ENCODE measurements at places on chromosomes 2 and 18. TPM values are rescaled to one million over a fixed set of nuclear protein-coding genes. Genes with fewer than 3 reads are reported as not detected.
A peak's percentile ranks its signal among the peaks of the same experiment; 100 is the strongest.

- DNase-seq = no peak
Observed at GRCh38 chr18:44835703-44836102, 155.0 kb downstream of the SETBP1 start.

GRCh38 chr18:22848615-22849014 is 84.5 kb upstream of the RBBP8 start:
- DNase-seq = no peak

DNA sequence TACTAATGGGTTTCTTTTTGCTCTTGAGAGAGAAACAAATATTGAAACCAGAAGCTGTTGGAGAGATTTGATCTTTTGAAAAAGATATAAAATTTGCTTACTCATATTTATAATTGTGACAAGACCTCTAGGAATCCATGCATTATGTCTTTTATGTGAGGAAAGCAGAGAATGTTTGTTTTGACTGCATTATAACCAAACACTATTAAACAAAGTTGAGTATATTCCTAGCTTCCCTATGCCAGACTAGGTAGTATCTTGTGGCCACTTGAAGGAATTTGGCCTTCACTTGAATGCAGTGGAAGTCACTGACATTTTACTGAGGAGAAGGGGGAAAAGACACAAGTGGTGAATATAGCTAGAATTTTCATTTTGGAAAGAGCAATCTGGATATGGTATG is 521.8 kb upstream of the ZEB2 start:
- no peak for DNase-seq

ANKRD29 gene
- total RNA-seq = 2.4 TPM

PRSS56 gene
- under 0.01 TPM for total RNA-seq

DNA sequence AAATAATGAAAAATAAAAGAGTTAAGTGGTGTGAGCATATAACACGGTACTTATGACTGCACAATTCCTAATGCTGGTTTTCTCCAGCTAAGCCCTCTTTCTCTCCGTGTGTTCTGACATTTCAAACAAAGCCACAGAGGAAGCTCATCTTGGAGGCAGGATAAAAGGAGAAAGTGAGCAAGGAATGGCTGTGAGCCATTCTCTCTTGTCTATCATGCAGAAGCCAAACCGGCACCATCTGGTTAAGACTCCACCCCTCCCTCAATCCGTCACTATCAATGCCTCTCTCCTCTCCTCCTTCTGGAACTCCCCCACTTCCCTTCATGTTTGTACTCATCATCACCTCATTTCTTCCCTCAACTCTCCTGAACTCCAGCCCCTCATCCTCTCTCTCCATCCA is 210.4 kb downstream of the TMEM163 start:
- no peak for DNase-seq

DNA sequence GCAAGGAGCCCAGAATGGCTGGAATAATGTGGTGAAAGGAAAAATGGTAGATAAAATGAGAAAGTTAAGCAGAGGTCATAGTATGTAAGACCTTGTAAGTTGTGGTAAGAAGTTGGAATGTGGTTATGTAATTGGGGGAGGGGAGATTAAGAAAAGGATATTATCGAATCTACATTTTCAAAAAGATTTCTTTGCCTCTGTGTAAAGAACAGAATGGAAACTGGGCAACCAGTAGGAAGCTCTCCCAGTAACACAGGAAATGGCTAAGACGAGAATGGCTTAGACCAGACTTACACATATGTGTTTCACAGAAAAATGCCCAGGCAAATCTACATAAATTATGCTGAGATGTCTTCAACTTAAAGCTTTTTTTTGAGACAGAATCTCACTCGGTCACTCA is 13.2 kb downstream of the MEMO1 start:
- no peak for DNase-seq

- no peak for DNase-seq
Observed at GRCh38 chr2:42290005-42290404, 71.0 kb downstream of the COX7A2L start.

- peak; percentile 67 for DNase-seq
Observed at GRCh38 chr2:217988014-217988839, 14.6 kb downstream of the TNS1 start.
